CD8-positive, alpha-beta memory T cell (primary cell): ENCODE measurements at places on chromosomes 6 and 20.

DNA sequence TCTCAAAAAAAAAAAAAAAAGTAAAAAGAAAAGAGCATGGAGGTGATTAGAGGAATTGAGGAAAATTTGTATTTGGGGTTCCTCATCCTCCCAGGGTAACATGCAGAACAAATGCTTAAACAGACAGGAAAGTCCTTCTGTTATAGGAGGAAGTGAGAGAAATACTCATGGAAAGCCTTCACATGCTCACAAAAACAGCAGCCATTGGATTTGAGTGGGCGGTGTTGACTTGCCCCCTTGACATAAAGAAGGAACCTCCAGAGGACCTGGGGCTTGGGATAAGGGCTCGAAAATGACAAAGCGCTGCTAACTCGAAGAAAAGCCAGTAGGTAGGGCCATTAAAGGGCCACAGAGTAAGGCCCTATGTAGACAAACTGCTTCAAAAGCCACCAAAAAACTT lies 17.5 kb upstream of the SAMHD1 start:
- peak overlapping the region; percentile 56 for H3K4me3 ChIP-seq
- no peak for DNase-seq
- H3K4me1 ChIP-seq = peaks cover 63% of the 10 kb centered on the region
- no peaks in the 10 kb centered on the region for H3K36me3 ChIP-seq
- no peaks in the 10 kb centered on the region for H3K27me3 ChIP-seq
- H3K27ac ChIP-seq = no peak overlapping the region

DNA sequence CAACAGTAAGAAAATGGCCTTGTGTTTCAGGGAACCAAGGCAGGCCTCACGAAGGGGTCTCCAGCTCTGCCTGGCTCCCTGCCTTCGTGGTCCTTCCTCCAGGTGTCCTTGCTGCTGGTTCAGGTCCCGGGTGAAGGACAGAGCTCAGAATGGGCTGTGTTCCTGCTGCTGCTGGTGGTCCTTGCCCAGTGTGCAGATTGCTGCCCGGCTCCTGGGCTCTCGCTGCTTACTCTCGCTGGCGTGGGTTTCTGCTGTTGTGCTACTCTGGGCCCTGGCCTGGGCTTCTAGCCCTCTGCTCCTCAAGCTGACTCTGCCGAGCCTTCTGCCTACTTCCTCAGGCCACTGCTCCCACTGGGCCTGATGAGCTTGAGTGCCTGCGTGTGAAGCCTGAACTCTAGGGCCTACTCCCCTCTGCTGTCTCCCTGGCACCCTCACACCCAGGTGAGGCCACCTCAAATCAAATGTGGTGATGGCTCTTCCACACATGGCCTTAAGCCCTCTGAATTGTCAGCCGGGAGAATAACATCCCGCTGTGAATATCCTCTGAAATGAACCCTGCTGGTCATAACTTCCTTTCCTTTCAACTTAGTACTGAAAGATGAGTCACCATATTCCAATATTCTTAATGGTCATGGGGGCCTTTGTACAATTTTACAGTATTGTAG lies 171.6 kb downstream of the FOXC1 start:
- H3K36me3 ChIP-seq = no peaks in the 10 kb centered on the region
- no peak overlapping the region for H3K27ac ChIP-seq
- no peaks in the 10 kb centered on the region for H3K27me3 ChIP-seq
- no peak for DNase-seq
- H3K4me1 ChIP-seq = no peaks in the 10 kb centered on the region

DNA sequence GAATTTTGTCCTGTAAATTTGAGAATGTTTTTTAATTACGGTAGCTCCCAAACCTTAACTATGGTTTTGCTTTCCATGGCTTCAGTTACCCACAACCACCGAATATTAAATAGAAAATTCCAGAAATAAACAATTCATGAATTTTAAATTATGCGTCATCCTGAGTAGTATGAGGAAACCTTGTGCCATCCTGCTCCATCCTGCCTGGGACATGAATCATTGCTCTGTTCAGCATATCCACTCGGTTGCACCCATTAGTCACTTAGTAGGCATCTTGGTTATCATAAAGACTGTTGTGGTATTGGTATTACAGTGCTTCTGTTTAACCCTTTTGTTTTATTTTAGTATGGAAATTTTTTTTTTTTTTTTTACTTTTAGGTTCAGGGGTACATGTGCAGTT lies 39.7 kb downstream of the KCNS1 start:
- no peaks in the 10 kb centered on the region for H3K27me3 ChIP-seq
- no peak for DNase-seq
- H3K36me3 ChIP-seq = peaks cover 22% of the 10 kb centered on the region
- peaks cover 31% of the 10 kb centered on the region for H3K4me1 ChIP-seq
- no peak overlapping the region for H3K27ac ChIP-seq

DNA sequence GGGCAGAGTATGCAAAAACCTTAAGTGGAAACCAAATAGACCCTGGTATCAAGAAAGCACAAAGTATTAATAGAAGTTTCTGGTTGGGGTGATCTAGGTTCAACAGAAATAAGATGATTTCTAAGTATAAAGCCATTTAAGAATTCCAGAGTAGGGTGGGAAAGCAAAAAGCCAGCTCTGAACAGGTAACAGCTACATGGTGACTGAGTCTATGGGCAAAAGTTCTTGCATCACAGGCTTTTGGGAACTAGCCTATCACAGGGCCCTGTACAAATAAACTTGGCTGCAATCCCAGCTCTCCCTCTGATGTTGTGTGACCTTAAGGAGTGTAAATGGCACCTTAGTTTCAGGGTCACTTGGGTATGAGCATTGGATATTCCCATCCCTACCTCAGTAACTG lies 5.5 kb downstream of the TCF19 start:
- H3K27me3 ChIP-seq = no peaks in the 10 kb centered on the region
- peaks cover 11% of the 10 kb centered on the region for H3K4me1 ChIP-seq
- H3K36me3 ChIP-seq = no peaks in the 10 kb centered on the region
- no peak overlapping the region for H3K27ac ChIP-seq

DNA sequence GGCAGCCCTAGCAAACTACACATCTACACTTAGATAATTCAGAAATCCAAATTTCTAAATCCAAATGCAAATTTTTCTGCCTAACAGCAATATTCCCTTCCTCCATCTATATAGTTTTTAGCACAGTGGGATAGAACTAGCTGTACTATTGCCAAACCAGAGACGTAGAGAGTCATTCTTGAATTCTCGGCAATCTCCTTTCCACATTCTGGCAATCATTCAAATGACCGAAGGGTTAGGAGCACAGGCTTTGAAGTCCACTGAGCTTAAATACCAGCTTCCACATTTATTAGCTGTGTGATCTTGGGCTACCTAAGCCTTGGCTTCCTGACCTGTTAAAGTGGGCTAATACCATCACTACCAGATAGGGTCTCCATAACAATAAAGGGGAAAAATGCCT lies 3.1 kb upstream of the RPS12 start:
- DNase-seq = no peak
- no peak overlapping the region for H3K4me3 ChIP-seq
- peaks cover 17% of the 10 kb centered on the region for H3K4me1 ChIP-seq
- H3K27ac ChIP-seq = no peak overlapping the region
- H3K36me3 ChIP-seq = peaks cover 4% of the 10 kb centered on the region
- H3K27me3 ChIP-seq = no peaks in the 10 kb centered on the region
